Mucosa of descending colon (tissue), 3 donors: ENCODE measurements at places on chromosomes 16 and 17. TPM values are rescaled to one million over a fixed set of nuclear protein-coding genes. Genes with fewer than 3 reads are reported as not detected.
A peak's percentile ranks its signal among the peaks of the same experiment; 100 is the strongest.

The CACNG4 gene
- total RNA-seq: 0.26 TPM

The KRT20 gene
- total RNA-seq: 1,810 TPM

DNA sequence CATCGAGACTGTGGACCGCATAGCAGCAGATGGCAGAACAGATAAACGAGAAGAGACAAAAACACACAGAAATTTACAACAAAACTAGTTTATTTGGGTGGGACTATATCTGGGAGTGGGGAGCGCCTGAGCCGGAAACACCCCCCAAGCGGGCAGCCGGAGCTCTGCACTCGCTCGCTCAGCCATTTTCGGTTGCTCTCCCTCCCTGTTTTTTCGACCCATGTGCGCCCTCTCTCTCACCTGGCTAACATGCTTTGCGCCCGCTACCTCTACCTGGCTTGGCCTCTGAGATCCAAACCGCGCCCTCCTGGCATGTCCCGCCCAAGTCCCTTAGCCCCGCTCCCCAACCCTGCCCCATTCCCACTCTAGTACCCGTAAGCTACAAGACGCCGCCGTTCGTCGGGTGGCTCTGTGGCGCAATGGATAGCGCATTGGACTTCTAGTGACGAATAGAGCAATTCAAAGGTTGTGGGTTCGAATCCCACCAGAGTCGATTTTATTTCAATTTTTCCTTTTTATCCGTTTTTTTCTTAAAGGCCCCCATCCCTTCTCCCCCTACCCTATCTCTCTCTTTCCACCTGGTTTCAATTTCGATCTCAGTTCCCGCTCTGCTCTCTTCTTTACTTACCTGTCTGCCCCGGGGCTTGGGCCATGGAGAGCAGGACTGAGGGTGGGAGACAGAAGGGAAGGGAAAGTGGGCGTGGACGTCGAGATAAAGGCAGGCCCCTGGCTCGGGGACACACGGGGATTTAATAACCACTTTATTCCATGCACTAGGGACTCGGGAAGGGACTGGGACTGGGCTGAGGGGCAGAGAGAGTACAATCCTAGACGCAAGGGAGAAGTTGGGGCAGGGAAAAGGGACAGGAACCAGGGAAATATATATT lies 2.4 kb upstream of the ALOXE3 start:
- peak; percentile 80 for DNase-seq

The KRTAP17-1 gene
- total RNA-seq: not detected

- DNase-seq: no peak
Measured at GRCh38 chr16:50721549-50722404, 20.1 kb upstream of the CYLD start.

DNA sequence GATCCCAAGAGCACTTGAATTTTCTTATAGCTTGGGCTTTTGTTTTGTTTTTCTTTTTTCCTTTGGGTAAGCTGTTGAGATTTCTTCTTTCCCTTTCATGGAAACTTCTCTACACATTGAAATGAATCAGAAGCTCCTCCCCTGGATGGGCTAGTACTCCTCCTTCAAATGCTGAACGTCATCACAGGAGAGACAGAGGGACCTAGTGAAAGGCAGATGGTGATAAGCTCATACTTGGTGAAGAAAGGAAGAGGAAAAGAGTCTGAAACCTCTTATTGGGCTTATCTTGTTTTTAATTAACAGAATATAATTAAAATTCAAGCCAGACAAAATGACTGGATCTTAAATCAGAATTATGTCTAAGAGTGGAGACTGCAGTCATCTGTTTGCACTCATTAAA lies 147.3 kb downstream of the SNX11 start:
- no peak for DNase-seq

The KRT16 gene
- total RNA-seq: not detected

The CCDC200 gene
- total RNA-seq: not detected

- DNase-seq: no peak
Measured at GRCh38 chr16:62035115-62036092, 834 bp downstream of the CDH8 start.
